ENCODE measurements at places on chromosomes 12 and 14. TPM values are rescaled to one million over a fixed set of nuclear protein-coding genes. Genes with fewer than 3 reads are reported as not detected.
A peak's percentile ranks its signal among the peaks of the same experiment; 100 is the strongest.

DNA sequence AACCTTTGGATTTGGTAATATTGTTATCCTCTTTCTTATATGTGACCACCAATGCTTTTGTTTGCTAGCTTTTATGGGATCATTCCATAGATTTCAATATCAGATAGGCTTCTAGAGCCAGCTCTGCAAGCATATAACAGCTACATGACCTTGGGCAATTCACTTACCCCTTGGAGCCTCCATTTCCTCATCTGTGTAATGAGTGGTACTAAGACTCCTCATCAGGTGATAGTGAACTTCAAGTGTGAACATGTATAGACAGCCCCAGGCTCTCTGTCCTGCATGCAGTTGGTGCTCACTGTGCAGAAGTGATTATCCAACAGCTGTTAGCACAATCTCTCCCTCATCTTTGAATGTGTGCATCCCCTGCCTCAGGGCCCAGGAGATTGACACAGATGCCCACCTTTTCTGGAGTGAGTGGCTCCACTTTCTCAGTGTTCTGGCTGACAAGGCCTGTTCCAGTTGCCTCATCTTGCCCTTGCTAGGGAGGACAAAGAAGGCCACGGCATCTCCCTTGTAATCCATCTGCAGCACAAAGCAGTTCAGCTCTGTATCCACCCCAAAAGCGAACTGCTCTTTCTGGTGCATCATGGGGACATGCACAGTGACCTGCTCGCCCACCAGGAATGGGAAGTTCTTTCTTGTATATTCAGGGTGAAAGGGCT, 9.2 kb downstream of the SERPINA9 start:
- no peaks in the 10 kb centered on the region for H3K4me1 ChIP-seq
- no peaks in the 10 kb centered on the region for H3K27me3 ChIP-seq
- H3K4me3 ChIP-seq = no peak overlapping the region
- H3K27ac ChIP-seq = no peak overlapping the region
- peak; percentile 16 for DNase-seq

- no peak for DNase-seq
- H3K4me3 ChIP-seq = no peak overlapping the region
- peaks cover 7% of the 10 kb centered on the region for H3K4me1 ChIP-seq
- no peak overlapping the region for H3K27ac ChIP-seq
- H3K27me3 ChIP-seq = peaks cover 6% of the 10 kb centered on the region
These were observed 8.4 kb upstream of the MYF6 start for GRCh38 chr12:80698847-80699542.

DNA sequence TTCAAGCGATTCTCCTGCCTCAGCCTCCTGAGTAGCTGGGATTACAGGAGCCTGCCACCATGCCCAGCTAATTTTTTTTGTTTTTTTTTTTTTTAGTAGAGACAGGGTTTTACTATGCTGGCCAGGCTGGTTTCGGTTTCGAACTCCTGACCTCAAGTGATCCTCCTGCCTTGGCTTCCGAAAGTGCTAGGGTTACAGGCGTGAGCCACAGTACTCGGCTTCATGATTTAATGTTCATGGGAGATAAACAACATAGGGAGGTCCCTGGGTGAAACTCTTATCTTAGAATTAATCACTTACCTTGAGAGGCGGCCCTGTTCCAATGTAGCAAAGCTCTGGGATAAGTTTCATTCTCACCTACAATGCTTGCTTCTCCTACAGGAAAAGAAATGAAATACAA, 48.3 kb downstream of the SEL1L start:
- no peaks in the 10 kb centered on the region for H3K27me3 ChIP-seq
- H3K4me1 ChIP-seq = no peaks in the 10 kb centered on the region
- no peak overlapping the region for H3K27ac ChIP-seq
- DNase-seq = no peak
- H3K4me3 ChIP-seq = no peak overlapping the region

DNA sequence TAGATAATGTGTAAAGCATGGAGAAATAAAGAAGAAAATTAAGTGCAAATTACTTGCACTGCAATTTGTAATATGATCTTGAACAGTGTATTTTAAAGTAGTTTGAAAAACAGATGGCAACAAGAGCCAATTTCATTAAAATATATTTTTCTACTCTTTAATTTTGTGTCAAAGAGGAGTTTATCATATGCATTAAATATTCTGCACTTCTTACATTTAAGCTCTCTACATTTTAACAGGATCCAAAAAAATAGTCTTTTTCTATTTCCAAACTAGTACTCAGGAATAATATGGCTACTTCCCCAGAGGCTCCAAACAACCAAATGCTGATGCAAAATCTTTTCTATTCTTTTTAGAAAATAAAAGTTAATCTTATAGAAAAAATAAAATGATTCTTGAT, 1221.5 kb downstream of the FSCB start:
- H3K27me3 ChIP-seq = no peaks in the 10 kb centered on the region
- no peaks in the 10 kb centered on the region for H3K4me1 ChIP-seq
- no peaks in the 10 kb centered on the region for H3K36me3 ChIP-seq
- no peak for DNase-seq
- no peak overlapping the region for H3K27ac ChIP-seq
- no peak overlapping the region for H3K4me3 ChIP-seq

- H3K27ac ChIP-seq = peak overlapping the region; percentile 35
- H3K36me3 ChIP-seq = no peaks in the 10 kb centered on the region
- no peak overlapping the region for H3K4me3 ChIP-seq
- no peaks in the 10 kb centered on the region for H3K27me3 ChIP-seq
- peak; percentile 48 for DNase-seq
These were observed 129.4 kb upstream of the DNM1L start for GRCh38 chr12:32549675-32550079.

DNA sequence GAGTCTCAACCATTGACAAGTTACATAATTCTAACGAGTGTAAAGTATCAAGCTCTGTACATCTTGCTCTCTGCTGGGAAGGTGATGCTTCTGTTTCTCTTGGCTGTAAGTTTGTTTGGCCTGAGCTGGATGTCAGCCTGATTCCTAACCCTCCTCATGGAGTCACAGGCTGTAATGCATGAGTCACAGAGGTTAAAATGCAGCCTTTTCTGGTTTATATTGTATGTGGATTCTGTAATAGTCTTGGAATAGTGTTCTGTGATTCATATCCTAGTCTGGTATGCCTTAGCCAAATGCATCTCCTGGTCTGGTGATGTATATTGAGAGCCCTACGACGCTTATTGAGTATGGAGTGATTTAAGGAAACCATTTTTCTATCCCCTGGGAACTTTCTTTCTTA, 104.5 kb upstream of the FRMD6 start:
- no peak overlapping the region for H3K4me3 ChIP-seq
- DNase-seq = no peak
- H3K36me3 ChIP-seq = no peaks in the 10 kb centered on the region
- no peaks in the 10 kb centered on the region for H3K4me1 ChIP-seq

DNA sequence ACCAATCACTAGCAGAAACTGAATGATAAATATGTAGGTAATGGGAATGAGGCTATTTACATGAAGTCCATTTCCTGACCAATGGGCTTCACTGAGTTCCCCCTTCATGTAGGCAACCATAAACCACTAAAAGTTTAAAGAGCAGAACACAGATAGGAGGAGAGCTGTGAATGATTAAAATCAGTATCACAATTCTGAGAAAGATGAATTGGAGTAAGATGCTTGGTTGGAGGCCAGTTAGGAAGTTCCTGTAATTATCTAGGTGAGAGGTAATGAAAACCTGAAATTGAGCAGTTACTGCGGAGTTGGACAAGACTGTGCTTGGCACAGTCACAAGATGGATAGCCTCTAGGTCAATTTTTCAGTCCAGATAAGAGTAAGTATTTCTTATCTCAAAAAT, 56.6 kb downstream of the GALNT4 start:
- H3K27ac ChIP-seq = no peak overlapping the region
- H3K36me3 ChIP-seq = no peaks in the 10 kb centered on the region
- no peaks in the 10 kb centered on the region for H3K4me1 ChIP-seq

GRCh38 chr12:5963515-5963914, 18.5 kb upstream of the ANO2 start:
- H3K27me3 ChIP-seq = no peaks in the 10 kb centered on the region
- no peak overlapping the region for H3K4me3 ChIP-seq
- peaks cover 8% of the 10 kb centered on the region for H3K36me3 ChIP-seq
- DNase-seq = no peak
- no peak overlapping the region for H3K27ac ChIP-seq

- H3K4me3 ChIP-seq = no peak overlapping the region
- no peaks in the 10 kb centered on the region for H3K36me3 ChIP-seq
- no peaks in the 10 kb centered on the region for H3K27me3 ChIP-seq
- no peak overlapping the region for H3K27ac ChIP-seq
- DNase-seq = no peak
These were observed 137.0 kb downstream of the CRADD start for GRCh38 chr12:93813972-93814821.

GRCh38 chr12:18926188-18926587, 188.3 kb downstream of the CAPZA3 start:
- H3K27me3 ChIP-seq = no peaks in the 10 kb centered on the region
- no peaks in the 10 kb centered on the region for H3K36me3 ChIP-seq
- H3K27ac ChIP-seq = no peak overlapping the region
- H3K4me1 ChIP-seq = no peaks in the 10 kb centered on the region

DNA sequence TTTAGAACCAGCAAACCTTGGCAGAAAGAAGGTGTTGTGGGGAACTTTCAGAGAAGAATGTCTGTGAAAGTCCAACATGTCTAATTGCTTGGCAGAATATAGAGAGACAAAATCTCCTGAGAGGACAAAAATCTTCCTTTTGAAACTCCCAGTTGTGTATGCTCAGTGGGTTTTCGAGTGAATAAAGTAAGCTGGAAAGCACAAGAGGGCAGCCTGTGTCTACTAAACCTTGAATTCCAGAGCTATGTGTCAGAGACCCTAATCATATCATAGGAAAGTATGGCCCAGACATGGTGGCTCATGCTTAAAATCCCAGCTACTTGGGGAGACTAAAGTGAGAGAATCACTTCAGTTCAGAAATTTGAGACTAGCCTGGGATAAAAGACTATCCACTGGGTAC, 661.2 kb downstream of the SLC16A7 start:
- no peaks in the 10 kb centered on the region for H3K27me3 ChIP-seq
- H3K27ac ChIP-seq = no peak overlapping the region
- no peaks in the 10 kb centered on the region for H3K4me1 ChIP-seq
- no peak overlapping the region for H3K4me3 ChIP-seq
- no peaks in the 10 kb centered on the region for H3K36me3 ChIP-seq
- no peak for DNase-seq

NPFF gene
- total RNA-seq = not detected

OR6C6 gene
- not detected for total RNA-seq

Measured in endodermal cell (in vitro differentiated cells).